ENCODE measurements at places on chromosomes 2 and 18. TPM values are rescaled to one million over a fixed set of nuclear protein-coding genes. Genes with fewer than 3 reads are reported as not detected.

GRCh38 chr2:191351298-191351697, 106.1 kb downstream of the MYO1B start:
- no peak for DNase-seq
- H3K4me3 ChIP-seq, result no peak overlapping the region
- H3K27ac ChIP-seq, result no peak overlapping the region
- no peaks in the 10 kb centered on the region for H3K4me1 ChIP-seq
- H3K27me3 ChIP-seq, result no peaks in the 10 kb centered on the region
- H3K36me3 ChIP-seq, result no peaks in the 10 kb centered on the region

DNA sequence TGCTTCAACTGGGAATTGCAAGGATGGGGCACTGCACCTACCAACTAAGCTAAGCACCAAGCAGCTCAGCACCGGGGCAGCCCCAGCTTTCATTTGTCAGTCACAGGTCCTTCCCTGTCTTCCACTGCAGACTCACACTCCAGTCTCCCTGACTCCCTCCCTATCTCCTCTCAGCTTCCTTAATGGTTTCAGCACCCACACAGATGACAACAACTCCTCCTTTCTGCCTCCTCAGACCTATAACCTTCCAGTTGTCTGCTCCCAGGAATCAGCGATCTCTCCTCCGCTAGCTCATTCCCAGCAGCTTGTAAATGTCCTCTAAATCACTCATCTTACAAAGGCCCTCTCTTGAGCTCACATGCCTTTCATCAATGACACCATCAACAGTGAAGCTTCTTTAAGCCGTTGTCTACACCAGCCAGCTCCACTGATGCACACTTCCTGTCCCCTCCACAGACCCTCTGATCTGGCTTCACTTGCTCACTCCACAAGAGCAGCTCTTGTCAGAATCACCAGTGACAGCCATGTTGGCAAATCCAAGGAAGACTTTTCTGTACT, 32.1 kb downstream of the CLASP1 start:
- peaks cover 9% of the 10 kb centered on the region for H3K36me3 ChIP-seq
- H3K27ac ChIP-seq, result peak overlapping the region; percentile 70
- no peak for DNase-seq
- H3K27me3 ChIP-seq, result no peaks in the 10 kb centered on the region
- peaks cover 18% of the 10 kb centered on the region for H3K4me1 ChIP-seq

DNA sequence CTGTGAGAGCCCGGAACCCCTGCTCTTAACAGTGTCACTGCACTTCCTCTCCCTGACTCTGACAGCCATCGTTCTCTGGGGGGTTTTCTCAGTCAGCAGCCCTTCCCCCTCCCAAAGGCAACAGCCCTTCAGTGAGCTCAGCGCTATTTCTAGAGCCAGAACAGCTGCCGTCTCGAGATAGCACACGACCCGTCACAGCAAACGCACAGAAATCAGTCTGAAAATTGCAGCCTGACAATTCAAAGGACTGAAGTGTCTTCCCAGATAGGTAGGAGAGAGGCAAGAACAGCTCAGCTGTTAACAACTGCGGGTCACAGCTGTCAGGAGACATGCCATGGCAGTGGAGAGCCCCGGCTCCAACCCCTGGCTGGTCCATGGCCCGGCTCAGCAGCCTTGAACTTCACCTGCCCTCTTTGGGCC, 45.4 kb downstream of the ST8SIA5 start:
- no peaks in the 10 kb centered on the region for H3K4me1 ChIP-seq
- H3K36me3 ChIP-seq, result no peaks in the 10 kb centered on the region
- DNase-seq, result no peak
- no peak overlapping the region for H3K27ac ChIP-seq
- H3K27me3 ChIP-seq, result peaks cover 6% of the 10 kb centered on the region

IL1RL1 gene
- total RNA-seq, result 0.18 TPM

DNA sequence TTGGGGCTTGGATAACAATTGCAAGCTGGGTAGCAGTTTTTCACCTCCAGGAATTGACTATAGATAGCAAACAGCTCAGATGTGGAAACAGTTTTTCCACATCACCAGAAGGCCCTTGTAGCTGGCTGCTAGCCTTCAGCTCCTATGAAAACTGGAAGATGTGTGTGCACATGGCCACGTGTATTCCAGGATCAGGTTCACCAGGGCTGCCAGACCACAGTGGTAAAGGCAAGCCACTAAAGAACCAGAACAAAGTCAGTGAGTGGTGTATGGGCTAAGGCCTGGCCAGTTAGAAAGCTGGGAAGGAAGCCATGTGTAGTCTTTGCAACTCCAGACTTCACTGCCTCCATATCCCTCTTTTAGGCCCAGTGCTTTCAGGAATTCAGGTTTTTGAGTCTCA, 12.9 kb downstream of the LRRTM1 start:
- H3K36me3 ChIP-seq, result no peaks in the 10 kb centered on the region
- H3K4me3 ChIP-seq, result no peak overlapping the region
- H3K4me1 ChIP-seq, result no peaks in the 10 kb centered on the region
- DNase-seq, result no peak
- no peaks in the 10 kb centered on the region for H3K27me3 ChIP-seq
- H3K27ac ChIP-seq, result no peak overlapping the region

DNA sequence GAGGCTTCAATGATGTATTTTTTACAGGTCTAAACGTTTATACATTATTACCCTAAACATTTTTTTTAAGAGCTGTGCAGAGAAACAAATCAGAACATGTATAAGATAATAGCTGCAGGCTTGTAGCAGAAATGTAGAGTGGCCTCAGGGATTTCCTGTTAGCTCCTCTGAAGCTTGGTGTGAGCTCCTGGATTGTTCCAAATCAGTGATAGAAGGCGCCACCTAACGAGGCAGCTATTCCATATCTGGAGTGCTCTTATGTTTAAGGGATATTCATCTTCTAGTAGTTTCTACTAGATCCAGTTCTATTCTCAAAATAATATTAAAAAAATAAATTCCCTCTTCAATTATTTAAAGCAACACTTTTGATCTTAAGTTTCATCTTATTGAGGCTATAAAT, 93.1 kb downstream of the LRP1B start:
- no peak overlapping the region for H3K4me3 ChIP-seq
- H3K27me3 ChIP-seq, result no peaks in the 10 kb centered on the region
- H3K36me3 ChIP-seq, result no peaks in the 10 kb centered on the region
- no peaks in the 10 kb centered on the region for H3K4me1 ChIP-seq
- no peak for DNase-seq
- no peak overlapping the region for H3K27ac ChIP-seq

DNA sequence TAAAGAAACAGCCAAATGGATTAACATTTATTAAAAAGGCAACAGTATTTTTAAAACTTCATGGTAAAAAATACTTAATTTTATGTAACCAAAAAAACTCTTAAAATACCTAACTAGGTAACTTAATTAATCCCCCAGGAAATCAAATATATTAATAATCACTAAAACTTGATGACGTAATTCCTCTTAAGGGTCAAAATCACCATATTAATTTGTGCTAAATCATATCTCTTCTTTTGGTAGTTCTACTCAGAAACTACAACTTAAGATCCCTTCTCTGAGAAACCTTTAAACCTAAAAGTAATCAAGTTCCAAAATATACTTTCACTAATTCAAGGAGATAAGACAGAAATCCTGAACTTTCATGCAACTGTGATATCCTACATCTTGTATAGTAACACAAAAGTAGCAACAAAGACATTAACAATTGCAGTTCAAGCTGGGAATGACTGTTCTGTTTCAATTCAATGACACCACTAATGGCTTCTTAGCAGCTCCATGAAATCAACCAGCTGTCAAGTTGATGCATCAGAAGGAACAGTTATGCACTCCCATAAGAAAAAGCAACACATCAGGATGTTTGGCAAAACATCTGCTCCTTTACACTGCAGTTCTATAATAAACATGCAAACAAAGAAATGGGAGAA, 4.0 kb downstream of the BAZ2B start:
- peak overlapping the region; percentile 22 for H3K4me3 ChIP-seq
- H3K4me1 ChIP-seq, result no peaks in the 10 kb centered on the region
- H3K36me3 ChIP-seq, result no peaks in the 10 kb centered on the region
- H3K27ac ChIP-seq, result no peak overlapping the region
- DNase-seq, result no peak

MYOM1 gene
- 1.1 TPM for total RNA-seq

ANKRD29 gene
- total RNA-seq, result 1.4 TPM

- H3K27ac ChIP-seq, result no peak overlapping the region
- H3K4me1 ChIP-seq, result no peaks in the 10 kb centered on the region
- H3K27me3 ChIP-seq, result peaks cover 3% of the 10 kb centered on the region
- no peak overlapping the region for H3K4me3 ChIP-seq
- no peak for DNase-seq
These were observed 8.0 kb downstream of the PKDCC start for GRCh38 chr2:42055573-42056514.

GRCh38 chr2:170742896-170743529, 27.2 kb upstream of the ERICH2 start:
- no peaks in the 10 kb centered on the region for H3K36me3 ChIP-seq
- DNase-seq, result no peak
- H3K27ac ChIP-seq, result no peak overlapping the region

- H3K36me3 ChIP-seq, result no peaks in the 10 kb centered on the region
- H3K27ac ChIP-seq, result no peak overlapping the region
These were observed 162.1 kb downstream of the LDLRAD4 start for GRCh38 chr18:13380691-13381070.

GRCh38 chr2:37357530-37357929, 13.1 kb downstream of the QPCT start:
- no peaks in the 10 kb centered on the region for H3K36me3 ChIP-seq
- peaks cover 4% of the 10 kb centered on the region for H3K27me3 ChIP-seq
- no peak overlapping the region for H3K4me3 ChIP-seq
- no peak for DNase-seq
- no peak overlapping the region for H3K27ac ChIP-seq
- peaks cover 4% of the 10 kb centered on the region for H3K4me1 ChIP-seq

GRCh38 chr2:193103064-193103463, 908.3 kb upstream of the TMEFF2 start:
- no peaks in the 10 kb centered on the region for H3K27me3 ChIP-seq
- H3K4me3 ChIP-seq, result no peak overlapping the region
- no peak overlapping the region for H3K27ac ChIP-seq

- H3K4me1 ChIP-seq, result no peaks in the 10 kb centered on the region
- H3K4me3 ChIP-seq, result no peak overlapping the region
- H3K27me3 ChIP-seq, result no peaks in the 10 kb centered on the region
These were observed 383.6 kb upstream of the SALL3 start for GRCh38 chr18:78595924-78596573.

- no peak for DNase-seq
- no peak overlapping the region for H3K4me3 ChIP-seq
- peaks cover 1% of the 10 kb centered on the region for H3K36me3 ChIP-seq
- no peaks in the 10 kb centered on the region for H3K27me3 ChIP-seq
These were observed 15.3 kb downstream of the SH3RF3 start for GRCh38 chr2:109144271-109144670.

GRCh38 chr2:222180619-222181018, 118.2 kb downstream of the PAX3 start:
- DNase-seq, result no peak
- H3K27me3 ChIP-seq, result no peaks in the 10 kb centered on the region
- H3K4me3 ChIP-seq, result no peak overlapping the region
- H3K27ac ChIP-seq, result no peak overlapping the region
- no peaks in the 10 kb centered on the region for H3K36me3 ChIP-seq

- no peak overlapping the region for H3K4me3 ChIP-seq
- no peaks in the 10 kb centered on the region for H3K36me3 ChIP-seq
- no peaks in the 10 kb centered on the region for H3K4me1 ChIP-seq
- no peaks in the 10 kb centered on the region for H3K27me3 ChIP-seq
- DNase-seq, result no peak
These were observed 489.4 kb downstream of the LRP1B start for GRCh38 chr2:141641462-141641861.

- DNase-seq, result no peak
- no peak overlapping the region for H3K4me3 ChIP-seq
- H3K36me3 ChIP-seq, result no peaks in the 10 kb centered on the region
- H3K27me3 ChIP-seq, result no peaks in the 10 kb centered on the region
- H3K27ac ChIP-seq, result no peak overlapping the region
- no peaks in the 10 kb centered on the region for H3K4me1 ChIP-seq
These were observed 14.5 kb upstream of the NXPH2 start for GRCh38 chr2:138794724-138795123.

DNA sequence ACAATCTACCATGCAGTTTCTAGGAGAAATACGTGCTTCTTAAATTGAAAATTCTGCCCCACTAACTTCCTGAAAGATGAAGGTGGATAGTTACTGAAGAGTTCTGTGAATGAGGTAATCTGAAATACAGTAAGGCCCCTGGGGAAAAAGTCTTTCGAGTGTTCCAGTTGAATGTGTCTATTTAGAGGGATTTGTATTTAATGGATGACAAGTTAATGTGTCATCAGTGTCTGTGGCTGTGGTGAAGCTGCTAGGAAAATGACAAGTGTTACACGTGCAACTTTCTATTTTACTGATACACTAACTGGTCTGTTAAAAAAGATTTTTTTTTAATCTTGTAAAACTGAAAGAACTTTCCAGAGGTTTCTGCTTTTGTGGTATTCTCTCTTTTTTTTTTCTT, 384.6 kb downstream of the STK39 start:
- H3K4me1 ChIP-seq, result no peaks in the 10 kb centered on the region
- no peaks in the 10 kb centered on the region for H3K27me3 ChIP-seq
- no peak overlapping the region for H3K27ac ChIP-seq
- no peak overlapping the region for H3K4me3 ChIP-seq
- DNase-seq, result peak; percentile 15
- H3K36me3 ChIP-seq, result no peaks in the 10 kb centered on the region

DNA sequence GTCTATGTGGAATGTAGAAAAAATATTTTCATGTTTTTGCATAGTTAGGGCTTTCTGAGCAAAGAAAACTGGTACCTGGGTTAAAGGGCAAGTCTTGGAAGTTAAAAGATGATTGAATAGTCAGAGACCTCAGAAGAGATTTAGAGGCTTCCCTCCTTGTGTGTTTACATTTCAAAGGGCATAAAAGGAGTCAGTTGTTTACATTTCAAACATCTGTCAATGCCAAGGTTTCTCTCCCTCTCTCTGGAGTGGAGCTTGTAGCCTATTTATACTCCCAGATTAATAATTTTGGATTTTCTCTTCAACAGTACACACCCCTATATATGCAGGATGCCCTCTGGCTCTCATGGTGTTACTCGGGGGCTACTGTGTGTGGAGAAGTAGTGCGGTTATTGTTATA, 8.6 kb downstream of the M1AP start:
- no peak overlapping the region for H3K4me3 ChIP-seq
- H3K36me3 ChIP-seq, result no peaks in the 10 kb centered on the region
- peaks cover 2% of the 10 kb centered on the region for H3K27me3 ChIP-seq
- H3K27ac ChIP-seq, result no peak overlapping the region

GRCh38 chr2:218679119-218679518, 7.2 kb downstream of the STK36 start:
- H3K4me1 ChIP-seq, result no peaks in the 10 kb centered on the region
- H3K36me3 ChIP-seq, result no peaks in the 10 kb centered on the region
- H3K4me3 ChIP-seq, result no peak overlapping the region
- H3K27ac ChIP-seq, result no peak overlapping the region
- DNase-seq, result no peak

GRCh38 chr18:36273347-36273746, 24.2 kb upstream of the FHOD3 start:
- H3K27ac ChIP-seq, result no peak overlapping the region
- H3K27me3 ChIP-seq, result no peaks in the 10 kb centered on the region
- no peaks in the 10 kb centered on the region for H3K36me3 ChIP-seq
- DNase-seq, result no peak
- no peaks in the 10 kb centered on the region for H3K4me1 ChIP-seq

RAPGEF4 gene
- total RNA-seq, result 0.18 TPM

EPG5 gene
- total RNA-seq, result 12.5 TPM

CCL20 gene
- 5.5 TPM for total RNA-seq

LYPD1 gene
- not detected for total RNA-seq

NETO1 gene
- not detected for total RNA-seq

AGXT gene
- 0.19 TPM for total RNA-seq

GRCh38 chr2:221571025-221571550, 1.0 kb downstream of the EPHA4 start:
- no peak overlapping the region for H3K27ac ChIP-seq
- peaks cover 16% of the 10 kb centered on the region for H3K27me3 ChIP-seq
- H3K36me3 ChIP-seq, result no peaks in the 10 kb centered on the region

GRCh38 chr18:63464434-63464833, 12.3 kb upstream of the SERPINB5 start:
- H3K4me1 ChIP-seq, result no peaks in the 10 kb centered on the region
- DNase-seq, result no peak
- no peak overlapping the region for H3K4me3 ChIP-seq

Measured in GM12878 (cell line).